Glomerular endothelial cell (primary cell): ENCODE measurements at places on chromosomes 3 and 15.

- DNase-seq: no peak
These were observed 74.6 kb upstream of the BNC1 start for GRCh38 chr15:83358972-83359564.

- no peak for DNase-seq
These were observed 790 bp downstream of the PARP14 start for GRCh38 chr3:122681284-122681973.

DNA sequence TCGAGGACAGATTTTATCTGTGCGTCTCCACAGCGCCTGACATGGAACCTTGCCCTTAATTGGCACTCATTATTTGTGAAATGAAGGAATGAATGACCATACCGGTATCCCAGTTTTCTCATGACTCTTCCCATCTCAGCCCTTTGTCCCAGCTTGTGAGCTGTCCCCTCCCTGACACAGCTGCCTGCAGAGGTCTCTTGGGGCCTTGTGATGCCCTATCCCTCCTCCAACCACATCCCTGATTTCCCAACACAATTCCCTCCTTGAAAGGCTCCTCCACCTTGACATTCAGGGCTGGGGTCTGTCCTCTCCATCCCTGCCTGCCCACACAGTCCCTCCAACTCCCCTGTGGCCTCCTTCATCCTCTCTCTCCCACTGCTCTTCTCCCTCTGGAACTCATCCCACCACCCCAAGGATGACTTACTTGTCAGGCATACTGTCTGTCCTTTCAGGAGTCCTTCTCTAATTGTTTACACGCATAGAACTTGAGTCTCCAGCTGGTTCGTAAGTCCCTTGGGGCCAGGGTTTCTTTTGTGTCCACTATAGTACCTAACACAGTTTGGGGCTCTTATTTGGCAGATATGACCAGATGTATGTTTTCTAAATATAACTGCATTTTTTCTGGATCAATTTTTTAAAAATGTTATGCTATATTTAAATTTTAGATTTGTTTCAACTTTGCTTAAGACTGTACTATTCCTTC is 35.6 kb upstream of the FILIP1L start:
- DNase-seq: no peak

DNA sequence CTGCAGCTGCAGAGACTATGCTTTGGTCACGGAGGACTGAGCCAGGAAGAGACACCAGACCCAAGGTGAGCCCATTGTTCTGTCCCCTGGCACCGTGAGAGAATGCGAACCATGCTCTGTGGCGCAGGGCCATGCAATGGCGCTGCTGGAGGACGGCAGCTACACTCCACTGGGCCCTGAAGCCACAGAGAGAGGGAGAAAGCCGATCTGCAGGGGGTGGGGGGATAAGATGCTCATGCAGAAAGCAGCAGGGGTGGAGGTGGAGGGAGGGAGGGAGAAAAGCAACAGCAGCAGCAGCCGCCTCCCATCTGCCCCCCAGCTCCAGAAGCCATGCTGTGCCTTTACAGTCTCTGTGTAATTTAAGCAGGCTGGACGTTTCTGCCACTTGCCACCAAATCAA is 5.3 kb downstream of the BDH1 start:
- DNase-seq: no peak

DNA sequence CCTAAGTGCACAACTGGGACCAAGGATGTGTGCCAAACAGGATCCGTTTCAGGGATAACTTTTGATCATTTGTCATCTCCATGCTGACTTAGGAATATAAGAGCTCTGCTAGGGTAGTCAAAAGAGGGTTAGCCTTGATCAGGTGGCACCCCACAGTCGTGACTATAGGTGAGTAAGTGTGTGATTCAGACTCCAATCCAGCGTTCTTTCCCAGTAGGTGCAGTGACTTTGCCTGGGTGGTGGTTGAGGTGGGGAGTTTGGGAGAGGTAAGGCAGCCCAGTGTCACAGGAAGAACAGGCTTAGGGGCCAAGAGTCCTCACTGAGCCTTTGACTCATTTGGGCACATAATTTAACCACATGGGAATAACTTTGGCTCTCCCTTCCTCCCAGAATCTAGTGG is 51.0 kb downstream of the CHDH start:
- DNase-seq: no peak

DNA sequence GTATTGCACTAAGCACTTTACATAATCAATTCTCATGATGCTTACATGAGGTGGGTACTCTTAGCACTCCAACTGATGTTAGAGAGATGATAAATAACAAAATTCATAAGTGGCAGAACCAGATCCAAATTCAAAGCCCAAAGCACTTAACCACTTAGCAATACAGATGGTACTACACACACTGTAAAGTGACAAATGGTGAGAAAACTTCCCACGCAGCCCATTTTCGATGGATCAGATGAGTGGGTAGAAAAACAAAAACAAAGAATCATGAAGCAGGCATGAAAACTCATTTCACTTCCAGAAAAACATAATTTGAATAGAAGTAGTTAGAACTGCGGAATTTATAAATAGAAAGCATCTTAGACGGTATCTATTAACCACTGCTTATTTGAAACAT is 66.2 kb downstream of the FRMD4B start:
- no peak for DNase-seq

GRCh38 chr15:48466820-48467219 is 135.6 kb downstream of the DUT start:
- DNase-seq: no peak

GRCh38 chr3:129413687-129414506 is 14.5 kb downstream of the EFCAB12 start:
- DNase-seq: no peak

DNA sequence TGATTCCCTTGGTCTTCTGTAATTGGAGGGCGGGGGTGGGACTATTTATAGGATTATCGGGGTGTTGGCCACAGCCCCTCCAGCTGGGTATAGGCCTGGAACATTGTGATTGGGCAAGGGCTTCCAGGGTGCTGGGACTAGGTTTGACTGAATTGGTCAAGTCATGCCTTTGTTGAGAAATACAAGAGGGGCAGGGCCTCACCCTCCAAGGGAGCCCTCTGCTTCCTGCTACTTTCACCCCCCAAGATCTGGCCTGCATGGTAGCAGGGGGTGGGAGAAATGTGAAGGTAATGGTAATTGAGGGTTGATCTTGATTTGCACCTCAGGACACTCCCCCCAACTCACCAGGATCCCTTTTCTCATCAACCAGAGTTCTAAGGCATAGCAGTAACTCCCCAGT is 25.2 kb downstream of the TRIM71 start:
- DNase-seq: no peak
